Islet precursor cell (in vitro differentiated cells): ENCODE measurements at places on chromosomes 1 and 21.

DNA sequence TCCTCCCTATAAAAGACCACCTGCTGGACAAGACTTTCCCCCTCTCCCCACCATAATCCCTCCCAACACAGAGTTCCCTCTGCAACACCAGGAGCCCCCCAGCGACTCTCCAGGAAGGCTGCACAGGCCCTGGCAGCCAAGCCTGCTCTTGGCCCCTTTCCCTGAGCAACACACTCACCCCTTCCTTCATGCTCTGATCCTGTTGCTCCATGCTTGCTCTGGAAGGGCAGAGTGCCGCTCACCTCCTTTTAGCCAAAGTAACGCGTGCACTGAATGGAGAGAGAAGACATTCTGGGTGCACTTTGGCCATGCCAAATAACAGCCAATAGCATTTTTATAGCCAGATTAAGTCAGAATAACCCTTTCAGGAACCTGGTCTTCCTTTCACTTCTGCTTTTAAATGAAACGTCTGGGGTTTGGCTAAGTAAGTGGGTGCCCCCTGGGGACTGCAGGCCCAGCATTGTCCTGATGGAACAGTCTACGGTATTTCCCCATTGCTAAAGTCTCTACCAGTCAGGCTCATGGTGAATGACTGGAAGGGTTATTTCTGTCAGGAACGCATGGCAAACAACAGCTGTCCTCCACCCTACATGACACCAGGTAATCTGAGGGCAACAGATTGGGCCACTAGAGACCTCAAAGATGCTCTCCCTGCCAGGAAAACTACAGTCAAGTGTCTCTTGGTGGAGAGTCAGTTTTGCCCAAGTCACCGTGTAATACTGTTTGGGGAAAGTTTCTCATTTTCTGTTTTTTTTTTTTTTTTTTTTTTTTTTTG is at the start of gene SLC2A5:
SLC2A5 (minus strand) TSS at position 310 of the 775 bp plus-strand sequence; CDS start at position 211, 99 bp downstream.
- DNase-seq = no peak

DNA sequence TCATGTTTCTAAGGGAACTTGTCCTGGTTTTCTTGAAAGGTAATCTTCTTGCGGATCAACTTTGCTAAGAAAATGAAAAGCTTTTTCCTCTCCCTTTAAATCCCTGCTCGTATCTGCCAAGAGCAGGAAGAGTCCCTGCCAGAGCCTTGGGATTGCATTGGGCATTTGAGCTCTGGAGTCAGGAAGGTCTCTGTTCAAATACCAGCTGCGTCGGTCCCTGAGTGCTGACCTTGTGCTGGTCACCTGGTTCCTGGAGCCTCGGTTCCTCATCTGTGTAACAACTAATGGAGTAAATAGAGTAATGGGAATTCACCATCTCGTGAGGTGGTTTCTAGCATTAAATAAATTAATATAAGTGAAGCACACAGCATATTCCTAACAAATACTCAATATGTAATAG is 274.6 kb upstream of the TMEM51 start:
- no peak for DNase-seq

DNA sequence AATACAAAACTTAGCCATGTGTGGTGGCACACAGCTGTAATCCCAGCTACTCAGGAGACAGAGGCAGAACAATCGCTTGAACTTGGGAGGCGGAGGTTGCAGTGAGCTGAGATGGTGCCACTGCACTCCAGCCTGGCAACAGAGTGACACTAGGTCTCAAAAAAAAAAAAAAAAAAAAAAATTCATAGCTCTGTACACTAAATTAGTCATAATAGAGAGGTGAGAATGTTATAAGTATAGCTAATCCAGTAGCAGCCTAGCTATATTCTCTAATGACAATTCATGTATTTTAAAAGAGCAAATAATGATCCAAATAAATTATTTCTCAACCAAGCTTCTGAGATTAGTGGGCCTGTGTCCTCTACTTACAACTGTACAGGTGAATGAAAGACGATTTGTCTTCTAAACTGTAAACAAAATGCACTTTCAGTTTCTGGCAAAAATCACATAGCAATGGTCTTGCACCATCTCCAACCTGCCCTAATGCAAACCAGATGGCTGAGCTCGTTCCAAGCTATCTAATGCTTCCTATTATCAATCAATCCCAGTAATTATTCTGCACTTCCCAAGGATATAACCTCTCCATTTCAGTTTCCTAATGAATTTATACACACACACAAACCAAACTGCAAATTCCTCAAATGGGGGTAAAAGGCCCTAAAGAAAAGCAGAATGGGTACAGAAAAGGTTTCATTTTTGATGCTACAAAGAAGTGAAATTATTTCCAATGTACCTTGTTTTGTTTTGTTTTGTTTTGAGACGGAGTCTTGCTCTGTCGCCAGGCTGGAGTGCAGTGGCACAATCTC is 56.5 kb downstream of the GATAD2B start:
- DNase-seq = no peak

DNA sequence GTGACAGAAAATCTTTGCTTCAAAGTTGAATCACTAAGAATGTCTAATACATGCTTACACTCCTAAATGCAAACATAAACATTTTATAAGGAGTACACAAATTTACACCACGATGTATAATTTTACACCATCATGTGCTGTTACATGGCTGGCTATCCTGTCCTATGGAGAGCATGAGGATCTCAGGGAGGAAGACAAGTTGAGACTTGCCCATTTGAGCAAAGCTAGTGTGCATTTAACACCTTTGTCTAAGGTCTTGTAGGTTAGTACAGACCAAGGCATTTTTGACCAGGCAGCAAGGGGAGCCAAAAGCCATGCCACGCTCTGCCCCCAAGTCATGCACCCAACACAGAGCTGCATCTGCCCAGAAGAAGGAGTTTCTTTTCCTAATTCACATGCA is 14.5 kb upstream of the COG2 start:
- no peak for DNase-seq

DNA sequence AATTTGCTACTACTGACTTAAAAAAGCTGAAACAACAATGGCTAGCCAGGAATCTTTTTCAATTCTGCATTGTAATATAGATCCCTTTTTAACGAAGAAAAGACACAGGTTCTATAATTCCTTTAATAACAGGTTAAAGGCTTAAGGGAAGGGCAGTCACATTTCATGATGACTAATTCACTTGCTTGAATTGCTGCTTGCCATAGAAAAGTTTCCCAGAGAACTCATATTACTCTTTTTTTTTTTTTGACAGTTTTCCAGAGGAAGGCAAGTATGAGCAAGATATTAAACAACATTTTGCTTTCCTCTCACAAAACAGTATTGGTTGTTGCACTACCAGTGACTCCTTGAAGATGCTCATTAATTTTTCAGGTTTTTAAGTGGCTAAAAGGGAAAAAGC is 60.9 kb downstream of the IL23R start:
- DNase-seq = no peak

DNA sequence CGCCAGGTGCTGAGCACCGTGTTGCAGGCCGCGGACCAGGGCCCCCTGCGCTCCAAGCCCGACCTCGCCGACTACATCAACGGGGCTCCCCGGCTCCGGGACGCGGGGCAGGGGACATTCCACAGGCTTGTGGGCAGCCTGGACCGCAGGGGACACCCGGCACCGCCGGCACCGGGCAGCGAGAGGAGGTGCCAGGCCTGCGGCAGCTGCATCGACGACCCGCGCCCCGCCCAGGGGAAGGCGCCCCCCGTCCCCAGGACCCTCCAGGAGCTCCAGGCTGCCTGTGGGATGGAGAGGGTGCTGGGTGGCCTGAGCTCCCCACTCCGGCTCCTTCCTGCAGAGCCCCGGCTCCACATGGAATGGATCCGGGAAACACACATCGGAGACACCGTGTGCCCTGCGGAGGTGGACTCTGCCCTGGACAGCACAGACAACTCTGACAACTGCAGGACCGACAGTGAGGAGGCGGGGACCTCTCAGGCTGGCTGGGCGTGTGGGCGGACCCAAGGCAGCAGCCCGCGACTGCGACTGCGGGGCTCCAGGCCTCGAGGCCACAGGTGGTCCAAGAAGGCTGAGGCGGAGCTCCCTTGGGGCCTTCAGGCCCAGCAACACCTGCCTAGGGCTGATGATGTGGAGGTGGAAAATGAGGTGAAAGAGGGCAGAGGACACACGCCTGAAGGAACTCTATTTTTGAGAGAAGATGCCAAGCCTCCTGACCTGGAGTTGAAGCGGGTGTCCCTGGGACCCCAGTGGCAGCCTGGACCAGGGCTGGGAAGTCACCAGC is 22.8 kb downstream of the KIAA1614 start:
- DNase-seq = no peak

GRCh38 chr1:215789981-215790380 is 222.9 kb downstream of the KCTD3 start:
- DNase-seq = no peak

DNA sequence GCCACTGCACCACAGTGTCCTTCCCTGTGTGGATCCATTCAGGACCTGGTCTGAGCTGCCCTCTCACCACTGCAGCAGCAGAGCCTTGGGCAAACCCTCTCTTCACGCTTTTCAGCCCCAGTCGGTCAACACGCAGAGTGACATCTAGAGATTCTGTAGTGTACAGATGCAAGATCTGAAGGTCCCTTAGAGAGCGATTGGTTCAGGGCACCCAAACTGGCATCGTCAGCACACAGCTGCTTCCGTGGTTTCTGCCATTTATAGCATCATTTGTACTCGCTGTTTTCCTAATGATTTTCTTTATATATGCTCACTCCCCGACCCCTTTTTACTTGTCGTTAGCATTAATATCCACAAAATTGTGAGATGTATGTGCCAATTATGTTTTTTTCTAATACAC is 1.5 kb upstream of the ASCL5 start:
- DNase-seq = no peak
